ENCODE measurements at places on chromosomes 4 and X.

DNA sequence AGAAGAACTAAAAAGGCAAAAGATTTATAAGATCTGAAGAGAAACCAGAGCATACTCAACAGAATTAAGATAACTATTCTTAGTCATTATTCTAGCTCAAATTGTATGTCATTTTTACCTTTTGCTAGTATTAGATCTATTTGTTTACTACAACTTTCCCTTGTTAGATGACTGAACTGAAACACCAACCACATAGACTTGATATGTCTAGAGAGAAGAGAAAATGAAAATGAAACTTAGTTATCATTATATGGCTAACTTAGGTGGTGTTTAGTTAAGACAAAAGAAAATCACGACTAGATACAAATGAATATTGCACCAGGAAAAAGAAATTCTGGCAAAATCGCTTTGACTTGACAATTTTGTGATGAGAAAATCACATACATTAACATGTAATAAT is 690.8 kb downstream of the PCDH18 start:
- DNase-seq = no peak

DNA sequence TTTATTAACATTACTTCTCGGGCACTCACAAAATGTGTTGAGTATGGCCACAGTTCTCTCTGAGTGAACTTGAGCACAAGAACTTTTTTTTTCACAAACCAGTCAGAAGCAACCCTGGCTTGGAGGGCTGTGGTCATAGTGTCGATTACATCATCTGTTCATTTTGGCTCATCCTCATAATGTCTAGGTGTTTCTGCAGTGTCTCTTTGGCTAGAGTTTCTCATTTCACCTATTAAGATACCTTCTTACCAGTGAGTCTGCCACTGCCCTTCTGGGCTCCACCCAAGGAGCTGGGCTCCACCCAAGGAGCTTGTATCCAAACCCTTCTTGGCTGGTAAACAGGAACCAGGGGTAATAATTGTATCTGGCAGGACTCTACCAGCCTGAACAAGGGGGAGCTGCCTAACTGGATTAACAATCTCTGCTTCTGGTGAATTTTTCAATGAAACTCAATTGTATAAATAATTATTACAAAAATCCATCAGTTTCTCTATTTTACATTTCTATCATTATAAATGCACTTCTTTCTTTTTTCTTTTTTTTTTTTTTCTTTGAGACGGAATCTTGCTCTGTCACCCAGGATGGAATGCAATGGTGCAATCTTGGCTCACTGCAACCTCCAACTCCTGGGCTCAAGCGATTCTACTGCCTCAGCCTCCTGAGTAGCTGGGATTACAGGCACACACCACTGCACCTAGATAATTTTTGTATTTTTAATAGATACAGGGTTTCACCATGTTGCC is 667.7 kb upstream of the SLIT2 start:
- DNase-seq = no peak

DNA sequence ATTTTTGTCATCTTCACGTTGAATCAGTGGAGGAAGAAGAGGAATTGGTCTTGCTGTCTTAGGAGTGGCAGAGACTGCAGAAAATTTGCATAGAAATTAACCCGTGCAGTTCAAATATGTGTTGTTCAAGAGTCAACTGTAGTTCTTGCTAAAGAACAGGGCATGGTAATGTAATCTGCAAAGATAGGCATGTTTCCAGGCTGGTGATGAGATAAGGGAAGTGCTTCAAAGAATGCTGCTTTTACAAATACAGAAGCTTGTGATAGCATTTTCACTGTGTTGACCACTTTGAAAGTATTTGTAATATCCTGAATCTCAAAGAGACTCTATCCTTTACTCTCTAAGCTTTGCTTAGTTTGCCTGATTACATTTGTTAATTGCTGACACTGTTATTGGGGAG is 60.1 kb downstream of the PRRG1 start:
- DNase-seq = no peak

- no peak for DNase-seq
Measured at GRCh38 chrX:13381514-13381913, 61.7 kb upstream of the ATXN3L start.

DNA sequence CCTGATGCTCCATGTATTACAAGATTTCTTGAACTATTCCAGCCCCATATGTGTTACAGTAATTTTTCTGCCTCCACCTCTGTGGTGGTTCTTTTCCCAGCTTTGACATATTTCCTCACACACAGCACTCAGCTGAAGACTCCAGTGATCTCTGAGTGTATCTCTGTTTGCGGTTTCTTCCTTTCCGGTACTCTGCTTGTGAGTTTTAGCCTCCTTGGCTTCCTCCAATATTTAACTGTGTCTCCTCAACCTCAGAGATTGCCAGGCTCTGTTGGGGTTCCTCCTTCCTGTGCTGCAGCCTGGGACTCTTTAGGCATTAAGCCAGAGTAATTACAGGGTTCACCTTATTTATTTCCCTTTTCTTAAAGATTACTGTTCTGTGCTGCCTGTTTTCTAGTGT is 73.2 kb downstream of the NFKB1 start:
- no peak for DNase-seq

DNA sequence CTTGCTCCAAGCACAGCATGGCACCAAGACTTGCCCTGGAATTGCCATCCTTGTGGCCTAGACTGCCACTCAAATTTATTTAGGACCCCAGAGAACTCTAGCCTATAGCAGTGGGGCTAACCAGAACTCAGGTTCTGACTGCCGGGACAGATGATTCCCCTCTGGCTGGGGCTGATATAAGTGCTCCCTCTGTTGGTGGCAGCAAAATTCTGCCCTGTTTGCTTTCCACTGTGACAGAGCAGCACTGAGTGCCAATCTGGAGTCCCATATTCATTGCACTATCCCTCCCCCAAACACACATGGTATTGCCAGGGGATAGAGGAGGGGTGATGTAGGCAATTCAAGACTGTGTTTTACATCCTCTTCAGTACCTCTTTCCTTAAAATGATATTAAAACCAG is 1081.9 kb downstream of the FAT4 start:
- DNase-seq = no peak

DNA sequence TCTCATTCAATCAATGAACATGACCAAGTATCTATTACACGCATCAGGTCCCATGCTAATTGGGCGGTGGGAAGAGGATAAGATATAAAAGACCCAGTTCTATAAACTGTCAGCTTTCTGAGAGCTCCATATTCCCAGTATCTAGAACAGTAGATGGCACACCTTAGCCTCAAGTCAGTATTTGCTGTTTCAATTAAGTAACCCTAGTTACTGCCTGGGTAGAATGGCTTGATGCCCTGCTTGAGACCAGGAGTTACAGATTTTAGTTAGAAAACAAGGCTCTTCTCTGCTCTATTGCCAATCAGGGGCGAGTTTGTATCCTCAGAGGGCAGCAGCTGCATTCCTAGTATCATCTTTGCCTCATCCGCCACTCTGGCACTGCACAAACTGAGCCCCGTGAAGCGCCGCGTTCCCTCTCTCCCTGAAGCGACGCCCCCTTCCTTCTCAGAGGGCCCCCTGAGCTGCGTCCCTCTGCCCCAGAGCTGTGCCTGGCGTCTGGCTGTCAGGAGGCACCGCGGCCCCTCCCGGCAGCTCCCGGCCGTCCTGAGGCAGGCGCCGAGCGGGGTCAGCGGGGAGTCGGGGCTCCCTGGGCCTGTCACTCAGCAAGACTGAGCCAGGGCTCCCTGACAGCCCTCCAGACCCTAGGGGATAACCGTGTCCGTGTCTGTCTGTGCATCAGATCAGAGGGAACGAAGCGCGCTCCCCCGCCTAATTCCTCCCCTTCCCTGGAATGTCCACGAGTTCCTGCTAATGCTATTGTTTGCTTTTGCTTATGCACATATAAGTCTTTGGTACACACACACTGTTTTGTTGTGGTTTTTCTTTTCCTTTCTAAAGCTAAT is 212.4 kb upstream of the TTC29 start:
- DNase-seq = no peak

- DNase-seq = no peak
Measured at GRCh38 chrX:136228839-136229207, 22.4 kb downstream of the MAP7D3 start.

GRCh38 chrX:102067966-102068723 is 57.3 kb upstream of the TCEAL2 start:
- no peak for DNase-seq

- DNase-seq = no peak
Measured at GRCh38 chr4:157727163-157727562, 445.7 kb downstream of the GASK1B start.

- no peak for DNase-seq
Measured at GRCh38 chr4:101355246-101355645, 7.9 kb upstream of the PPP3CA start.

DNA sequence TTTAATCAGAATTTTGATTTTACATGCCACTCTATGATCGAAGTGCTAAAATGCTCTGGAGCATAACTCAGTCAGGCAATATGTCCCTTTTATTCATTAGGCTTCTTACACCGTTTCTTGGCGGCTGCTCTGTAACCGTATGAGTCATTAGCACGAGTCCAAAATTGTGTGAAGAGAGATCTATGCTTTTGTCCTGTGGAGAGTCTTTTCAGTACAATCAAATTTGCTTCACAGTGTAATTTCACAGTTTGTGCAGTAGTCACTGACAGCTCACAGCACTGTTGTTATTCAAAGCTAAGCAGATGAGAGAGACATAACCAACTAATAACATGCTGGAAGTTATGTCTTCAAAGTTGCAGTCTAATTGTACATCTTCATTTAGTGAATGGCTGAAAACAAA is 167.8 kb downstream of the PCDH10 start:
- DNase-seq = no peak

- no peak for DNase-seq
Measured at GRCh38 chr4:57877047-57877458, 766.9 kb upstream of the IGFBP7 start.

- DNase-seq = no peak
Measured at GRCh38 chr4:186979961-186980745, 256.5 kb upstream of the FAT1 start.

GRCh38 chrX:110409925-110410324 is 51.3 kb downstream of the RTL9 start:
- no peak for DNase-seq

DNA sequence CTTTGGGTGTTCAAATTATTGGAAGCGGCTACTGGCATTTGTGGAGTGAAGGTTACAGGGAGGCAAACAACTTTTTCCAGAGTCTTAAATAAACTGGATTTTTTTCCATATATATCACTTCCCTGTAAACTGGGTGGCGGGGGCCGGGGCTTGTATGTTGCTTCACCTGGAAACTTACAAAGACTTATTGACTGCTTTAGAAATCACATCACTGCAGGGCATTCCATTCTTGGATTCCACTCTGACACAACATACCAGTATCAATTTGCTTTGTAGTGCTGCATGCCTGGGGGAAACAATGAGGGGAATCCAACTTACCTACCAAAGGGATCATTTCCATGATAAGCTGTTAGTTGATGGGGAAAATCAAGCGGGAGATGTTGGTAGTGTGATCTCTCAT is 21.7 kb upstream of the FAM156A start:
- no peak for DNase-seq

GRCh38 chrX:151510203-151510602 is 53.3 kb upstream of the PASD1 start:
- no peak for DNase-seq

DNA sequence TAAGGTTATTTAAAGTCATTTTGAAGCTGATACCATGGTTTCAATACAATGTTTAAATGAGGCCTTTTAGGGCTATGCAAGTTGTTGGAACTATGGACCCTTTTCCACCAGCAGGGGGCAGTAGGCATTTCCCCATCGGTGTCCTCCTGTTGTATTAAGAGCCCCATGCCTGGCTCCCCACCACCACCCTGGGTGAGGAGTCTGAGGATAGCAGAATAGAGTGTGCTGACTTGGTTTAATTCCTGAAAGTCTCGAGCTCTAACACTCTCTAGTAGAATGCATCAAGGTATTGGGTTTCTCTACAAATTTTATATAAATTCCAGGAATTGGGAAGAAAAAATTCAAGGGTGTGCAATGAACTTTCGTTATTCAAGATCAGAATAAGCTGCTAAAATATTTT is 234.8 kb upstream of the JADE1 start:
- DNase-seq = no peak

- no peak for DNase-seq
Measured at GRCh38 chr4:145380123-145380522, 101.5 kb upstream of the SMAD1 start.

- DNase-seq = no peak
Measured at GRCh38 chrX:150227873-150228410, 135.2 kb upstream of the MAMLD1 start.

DNA sequence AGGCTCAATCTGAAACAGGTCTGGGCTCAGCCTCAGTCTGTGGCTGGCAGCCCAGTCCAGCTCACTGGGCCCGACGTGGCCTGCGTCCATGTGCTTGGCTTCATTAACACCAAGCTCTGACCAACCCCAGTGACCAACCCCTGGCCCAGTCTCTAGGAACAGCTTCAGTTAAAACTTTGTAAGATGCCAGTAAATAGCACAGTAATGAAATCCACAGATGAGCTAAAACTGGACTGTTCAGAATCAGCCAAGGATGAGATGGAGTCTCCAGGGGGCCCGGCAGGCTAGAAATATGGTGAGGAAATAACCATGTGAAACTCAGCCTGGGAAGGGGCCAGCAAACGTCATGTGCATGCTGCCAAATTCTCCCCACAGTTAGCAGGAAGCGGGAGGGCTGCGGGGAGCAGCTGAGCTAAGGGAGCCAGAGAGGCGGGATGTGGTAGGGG is 37.1 kb upstream of the XPNPEP2 start:
- DNase-seq = no peak

DNA sequence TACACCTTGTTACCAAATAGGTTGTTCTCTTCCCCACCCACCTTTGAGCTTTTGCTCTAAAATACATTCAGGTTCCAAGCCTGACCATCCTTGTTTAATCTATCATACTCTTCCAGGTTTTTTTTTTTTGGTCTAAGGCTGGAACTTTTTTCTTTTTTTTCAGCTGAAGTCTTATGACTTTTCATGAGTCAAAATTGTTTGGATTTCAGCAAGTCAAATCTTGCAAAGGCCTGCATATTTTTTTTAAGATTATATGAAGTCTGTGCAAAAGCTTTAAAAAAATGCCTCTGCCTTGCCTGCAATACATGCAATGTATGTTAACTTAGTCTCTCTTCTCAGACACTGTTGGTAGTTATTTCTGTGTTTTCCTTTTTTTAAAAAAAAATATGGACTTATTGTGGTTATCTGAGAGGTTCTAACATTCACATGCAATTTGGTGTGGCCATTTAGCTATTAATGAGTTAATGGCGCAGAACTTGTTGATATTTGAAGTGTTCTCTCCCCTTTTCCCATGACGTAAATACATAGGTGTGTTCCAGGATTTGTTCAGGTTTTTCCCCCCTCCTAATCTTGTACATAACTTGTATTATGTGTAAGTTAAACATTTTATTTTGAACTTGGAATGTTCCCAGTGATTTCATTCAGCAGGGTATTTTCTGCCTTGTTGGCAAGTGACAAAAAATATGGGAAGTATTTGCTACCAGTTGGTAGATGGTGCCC is 58.7 kb downstream of the CCKAR start:
- no peak for DNase-seq

- DNase-seq = no peak
Measured at GRCh38 chrX:151703487-151703886, 8.2 kb downstream of the PRRG3 start.

- no peak for DNase-seq
Measured at GRCh38 chr4:155639704-155640523, 26.7 kb upstream of the GUCY1A1 start.

GRCh38 chrX:85922821-85923220 is 124.5 kb downstream of the CHM start:
- DNase-seq = peak; percentile 28

- DNase-seq = peak; percentile 44
Measured at GRCh38 chrX:46978341-46979291, 66.4 kb downstream of the JADE3 start.

GRCh38 chrX:126030021-126030420 is 136.1 kb downstream of the DCAF12L2 start:
- no peak for DNase-seq

GRCh38 chrX:55142206-55142918 is 53.5 kb downstream of the PAGE2 start:
- no peak for DNase-seq

- DNase-seq = no peak
Measured at GRCh38 chr4:188619456-188620149, 480.4 kb downstream of the TRIML1 start.

Measured in AG09319 (cell line).